ENCODE measurements at places on chromosomes 12 and 14.
A peak's percentile ranks its signal among the peaks of the same experiment; 100 is the strongest.

DNA sequence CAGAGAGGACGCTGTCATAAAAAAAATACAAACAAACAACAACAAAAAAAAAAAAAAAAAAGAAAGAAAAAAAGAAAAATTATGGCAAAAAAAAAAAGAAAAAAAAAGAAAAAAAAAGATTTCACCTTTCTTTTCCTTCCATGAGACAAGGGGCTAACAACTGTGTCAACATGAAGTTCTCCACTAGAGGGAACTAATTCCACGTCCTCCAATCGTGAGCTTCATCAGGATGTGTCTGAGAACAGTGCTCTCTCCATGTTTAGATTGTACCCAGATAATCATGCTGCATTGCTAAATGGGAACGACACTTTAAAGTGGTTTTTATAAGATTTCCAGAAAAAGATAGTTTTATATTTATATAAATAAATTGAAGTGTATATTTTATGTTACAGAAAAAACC, 96.2 kb upstream of the PTPRB start:
- no peak for DNase-seq

DNA sequence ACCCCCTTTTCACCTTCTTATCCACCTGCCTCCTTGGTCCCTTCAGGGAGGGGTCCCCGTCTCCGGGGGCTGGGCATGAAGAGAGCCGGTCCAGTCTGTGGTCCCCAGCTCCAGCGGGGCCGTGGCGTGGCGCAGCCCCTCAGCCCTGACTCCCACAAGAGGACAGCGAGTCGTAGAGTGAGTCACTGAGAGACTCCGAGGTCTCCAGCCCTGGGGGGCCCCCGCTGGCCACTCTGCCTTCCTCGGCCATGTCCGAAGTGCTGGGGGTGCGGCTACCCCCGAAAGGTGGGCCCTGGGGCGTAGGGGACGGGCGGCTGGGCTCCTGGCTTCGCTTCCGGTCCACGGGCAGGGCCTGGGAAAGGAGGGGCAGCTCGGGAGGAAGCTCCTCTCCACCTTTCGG, 36.5 kb downstream of the NCKAP5L start:
- DNase-seq = no peak

DNA sequence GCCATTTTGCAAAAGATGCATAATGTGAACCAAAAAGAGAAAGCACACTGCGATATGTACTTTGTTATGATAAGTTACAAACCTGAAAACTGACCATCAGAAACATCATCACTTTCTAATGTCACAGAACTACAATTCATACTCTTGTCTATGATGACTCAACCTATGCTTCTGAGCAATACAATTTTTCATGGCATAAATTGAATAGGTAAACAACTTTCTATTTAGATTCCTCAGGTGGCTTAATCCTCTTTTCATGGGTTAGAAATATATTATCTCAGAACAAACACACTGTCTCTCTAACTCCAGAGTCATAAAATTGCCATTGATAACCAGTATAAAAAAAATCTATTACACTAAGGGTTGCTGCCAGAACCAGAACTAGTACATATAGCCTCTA, 1715.0 kb upstream of the FLRT2 start:
- no peak for DNase-seq

GRCh38 chr14:69658664-69659261, 47.4 kb downstream of the SUSD6 start:
- peak; percentile 46 for DNase-seq

GRCh38 chr14:53144244-53144643, 8.9 kb downstream of the DDHD1 start:
- no peak for DNase-seq
